ENCODE measurements at places on chromosomes 4 and X.

GRCh38 chr4:128335541-128335940 lies 47.9 kb upstream of the PGRMC2 start:
- no peak for DNase-seq

DNA sequence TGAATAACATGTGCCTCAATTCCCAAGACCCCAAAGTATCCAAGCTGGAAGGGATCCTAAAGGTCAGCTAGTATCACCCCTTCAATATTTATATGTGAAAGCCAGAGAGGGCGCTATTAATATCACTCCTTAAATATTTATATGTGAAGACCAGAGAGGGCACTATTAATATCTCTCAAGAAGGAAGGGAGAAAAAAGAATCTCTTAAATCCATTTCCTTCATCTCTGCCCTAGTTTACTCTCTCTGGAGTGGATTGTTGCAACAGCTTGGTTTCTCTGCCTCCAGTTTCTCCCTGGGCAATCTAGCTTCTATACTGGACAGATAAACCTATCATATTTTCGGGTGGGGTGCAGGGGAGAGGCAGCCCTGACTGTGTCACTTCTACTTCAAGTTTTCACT lies 31.6 kb upstream of the MSN start:
- DNase-seq: no peak

DNA sequence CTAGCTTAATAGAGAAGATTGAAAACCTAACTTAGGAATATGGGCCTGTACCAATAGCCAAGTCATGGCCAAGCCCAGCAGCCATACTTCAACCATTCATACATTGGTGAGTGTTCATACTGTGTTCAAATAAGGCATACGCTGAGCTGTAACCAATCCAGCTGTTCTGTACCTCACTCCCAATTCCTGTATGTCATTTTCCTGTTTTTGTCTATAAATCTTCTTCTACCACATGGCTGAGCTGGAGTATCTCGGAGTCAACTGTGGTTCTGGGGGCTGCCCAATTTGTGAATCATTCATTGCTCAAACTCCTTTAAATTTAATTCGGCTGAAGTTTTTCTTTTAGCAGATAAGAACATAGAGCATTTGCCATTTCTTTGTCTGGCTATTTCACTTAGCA lies 195.3 kb upstream of the ANKRD50 start:
- DNase-seq: peak; percentile 18

- peak; percentile 48 for DNase-seq
Observed at GRCh38 chr4:10092481-10093270, 23.9 kb downstream of the WDR1 start.

- DNase-seq: no peak
Observed at GRCh38 chr4:2623442-2623841, 87.0 kb downstream of the FAM193A start.

GRCh38 chrX:39551762-39552161 lies 546.0 kb downstream of the BCOR start:
- DNase-seq: no peak

GRCh38 chr4:146654687-146655520 lies 16.2 kb downstream of the POU4F2 start:
- no peak for DNase-seq

DNA sequence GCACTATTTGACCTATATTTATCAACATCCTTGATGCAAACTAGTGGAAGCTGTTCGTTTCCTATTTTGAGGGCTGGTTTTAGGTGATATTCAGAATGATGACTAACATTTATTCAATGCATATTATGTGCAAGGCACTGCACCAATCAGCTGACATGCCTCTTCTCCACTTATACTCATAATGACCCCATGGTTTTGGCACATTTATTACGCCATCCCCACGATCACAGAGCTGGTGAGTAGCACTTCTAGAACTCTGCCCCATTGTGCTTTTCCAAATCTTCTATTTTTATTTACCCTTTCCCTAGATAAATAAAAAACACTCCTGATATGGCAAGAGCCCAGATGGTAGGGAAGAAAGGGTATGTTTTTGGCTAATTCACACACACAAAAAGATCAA lies 13.1 kb downstream of the SCML1 start:
- DNase-seq: no peak
